Mesenchymal stem cell (in vitro differentiated cells and primary cell): ENCODE measurements at places on chromosomes 12 and 14.

- no peak for DNase-seq
Measured at GRCh38 chr14:76577837-76578236, 183.4 kb upstream of the VASH1 start.

GRCh38 chr12:125203145-125203765, 138.0 kb downstream of the AACS start:
- no peak for DNase-seq

- peak; percentile 35 for DNase-seq
Measured at GRCh38 chr12:22743700-22744099, 118.7 kb downstream of the ETNK1 start.

DNA sequence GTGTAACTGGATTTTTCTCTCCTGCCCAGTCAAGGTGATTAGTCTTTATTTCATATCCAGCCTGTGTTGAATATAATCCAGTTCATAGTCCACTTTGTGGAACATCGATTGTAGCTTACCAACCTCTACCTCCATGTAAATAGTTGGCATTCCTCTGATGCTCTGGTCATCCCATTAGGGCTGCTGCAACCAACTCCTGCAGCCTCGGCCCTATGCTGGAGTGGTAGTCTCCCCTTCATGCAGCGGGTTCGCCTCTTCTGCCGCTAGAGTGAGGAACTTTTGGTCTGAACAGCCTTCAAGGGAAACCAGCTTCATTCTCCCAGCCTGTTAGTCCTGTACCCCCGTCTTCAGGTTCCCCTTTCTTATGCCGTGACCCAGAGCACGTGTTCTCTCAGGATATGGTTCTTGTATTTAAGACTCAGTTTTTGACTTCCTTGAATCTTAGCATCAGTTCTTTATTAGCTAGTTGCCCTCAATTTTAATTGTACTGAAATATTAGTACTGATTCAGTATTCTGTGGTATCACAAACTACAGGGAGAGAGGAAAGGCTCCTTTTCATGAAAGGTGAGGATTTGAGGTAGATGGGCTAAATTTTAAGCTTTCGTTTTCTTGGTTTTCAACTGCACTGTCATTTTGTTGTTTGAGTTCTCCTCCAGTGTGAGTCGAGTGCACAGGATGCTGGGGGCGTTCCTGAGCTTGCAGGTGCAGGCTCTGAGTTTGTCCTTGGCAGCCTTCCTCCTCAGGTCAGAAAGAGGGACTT, 33.2 kb downstream of the ZNF664 start:
- DNase-seq, result no peak
